Hepatic stellate cell (primary cell): ENCODE measurements at places on chromosomes 7 and 10.

DNA sequence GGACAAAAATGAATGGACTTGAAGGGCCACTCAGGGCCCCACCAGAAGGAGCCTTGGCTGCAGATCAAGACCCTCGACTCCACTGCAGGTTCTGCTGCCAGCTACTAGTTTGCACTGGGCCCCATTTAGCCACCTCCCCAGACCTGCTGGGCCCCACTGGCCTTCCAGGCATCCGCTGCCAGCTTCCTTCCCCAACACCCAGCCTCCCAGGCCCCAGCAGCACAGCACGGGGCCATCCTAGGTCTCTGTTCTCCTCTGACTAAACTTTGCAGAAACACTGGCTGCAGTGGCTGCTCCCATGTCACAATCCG, 277.4 kb upstream of the KLF14 start:
- no peak for DNase-seq

- no peak for DNase-seq
Observed at GRCh38 chr7:7330997-7331396, 148.7 kb downstream of the C1GALT1 start.

- DNase-seq, result no peak
Observed at GRCh38 chr7:158419238-158419785, 168.3 kb downstream of the PTPRN2 start.

- no peak for DNase-seq
Observed at GRCh38 chr10:43265799-43266721, 805 bp downstream of the RASGEF1A start.
